ENCODE measurements at places on chromosomes 2 and 18.
A peak's percentile ranks its signal among the peaks of the same experiment; 100 is the strongest.

DNA sequence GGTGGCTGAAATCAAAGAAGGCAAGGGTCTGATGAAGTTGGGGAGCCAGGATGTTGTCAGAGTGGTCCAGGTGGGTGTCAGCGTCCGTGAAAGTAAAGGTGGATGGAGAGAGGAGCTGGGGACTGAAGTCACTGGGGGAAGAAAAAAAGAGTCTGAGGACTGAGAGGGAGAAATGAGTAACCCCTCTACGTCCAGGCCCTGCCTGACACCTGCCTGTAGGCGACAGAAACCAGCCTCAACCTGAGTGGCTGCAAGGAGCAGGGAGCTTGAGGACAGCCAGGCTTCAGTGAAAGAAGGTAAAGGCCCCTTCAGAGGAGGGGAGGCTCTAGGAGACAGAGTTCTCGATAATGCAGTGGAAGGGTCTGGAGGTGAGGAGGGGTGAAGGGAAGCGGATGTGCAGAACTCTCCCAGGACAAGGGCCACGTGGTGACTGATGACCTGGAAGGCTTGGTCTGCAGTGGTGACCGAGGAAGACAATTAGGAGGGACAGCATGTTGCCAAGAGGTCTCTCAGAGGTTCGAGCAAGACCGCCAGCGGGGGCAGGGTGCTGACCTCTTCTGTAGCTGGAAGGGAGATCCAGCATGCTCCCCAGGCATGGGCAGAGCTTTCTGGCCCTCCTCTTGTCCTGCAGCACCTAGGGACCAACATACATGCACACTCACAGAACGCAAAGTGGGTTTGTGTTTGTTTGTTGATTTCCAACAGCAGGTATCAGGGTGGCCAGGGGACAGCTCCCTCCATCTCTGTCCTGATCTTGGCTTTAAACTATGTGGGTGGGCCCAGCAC, 86.6 kb upstream of the TMEM247 start:
- no peak for DNase-seq

GRCh38 chr18:6576718-6577375, 152.7 kb upstream of the ARHGAP28 start:
- no peak for DNase-seq

- DNase-seq = no peak
Observed at GRCh38 chr18:47606526-47606925, 323.9 kb downstream of the SMAD2 start.

- DNase-seq = no peak
Observed at GRCh38 chr2:226488034-226488433, 311.6 kb downstream of the IRS1 start.

GRCh38 chr2:41836948-41837347, 210.9 kb upstream of the PKDCC start:
- DNase-seq = peak; percentile 22

- DNase-seq = peak; percentile 5
Observed at GRCh38 chr18:6414723-6415417, at the start of gene L3MBTL4. Gene L3MBTL4 (minus strand): TSS chr18:6414911. CDS start chr18:6311625, 103,286 bp downstream.

- DNase-seq = no peak
Observed at GRCh38 chr2:120466704-120467054, 120.7 kb downstream of the INHBB start.

DNA sequence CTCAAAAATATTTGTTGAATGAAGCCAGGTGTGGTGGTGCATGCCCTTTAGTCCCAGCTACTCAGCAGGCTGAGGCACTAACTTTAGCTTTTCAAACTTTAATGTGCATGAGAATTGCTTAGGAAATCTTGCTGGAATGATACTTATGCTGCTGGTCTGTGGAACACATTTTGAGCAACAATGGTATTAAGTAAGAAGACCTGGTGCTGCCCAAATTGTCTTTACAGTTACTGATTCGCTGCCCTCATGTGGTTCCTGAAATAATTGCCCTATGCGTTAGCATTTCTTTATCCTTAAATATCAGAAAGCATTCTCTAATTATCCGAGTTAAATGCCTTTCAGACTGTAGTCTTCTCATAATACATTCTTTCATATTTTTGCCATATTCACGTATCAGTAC, 76.0 kb upstream of the SESTD1 start:
- peak; percentile 7 for DNase-seq
